ENCODE measurements at places on chromosomes 12 and 14.

GRCh38 chr12:90543841-90544240 lies 411.1 kb downstream of the CCER1 start:
- peak; percentile 2 for DNase-seq

DNA sequence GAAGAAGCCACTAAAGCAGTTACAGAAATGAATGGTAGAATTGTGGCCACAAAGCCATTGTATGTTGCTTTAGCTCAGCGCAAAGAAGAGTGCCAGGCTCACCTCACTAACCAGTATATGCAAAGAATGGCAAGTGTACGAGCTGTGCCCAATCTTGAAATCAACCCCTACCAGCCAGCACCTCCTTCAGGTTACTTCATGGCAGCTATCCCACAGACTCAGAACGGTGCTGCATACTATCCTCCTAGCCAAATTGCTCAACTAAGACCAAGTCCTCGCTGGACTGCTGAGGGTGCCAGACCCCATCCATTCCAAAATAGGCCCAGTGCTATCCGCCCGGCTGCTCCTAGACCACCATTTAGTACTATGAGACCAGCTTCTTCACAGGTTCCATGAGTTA lies 21.5 kb upstream of the SRGAP1 start:
- DNase-seq = no peak

- DNase-seq = no peak
These were observed 49.3 kb upstream of the TSPAN11 start for GRCh38 chr12:30877105-30877875.

GRCh38 chr12:32947206-32948067 lies 50.9 kb upstream of the PKP2 start:
- DNase-seq = no peak

GRCh38 chr12:1188016-1188415 lies 197.0 kb downstream of the ERC1 start:
- no peak for DNase-seq

DNA sequence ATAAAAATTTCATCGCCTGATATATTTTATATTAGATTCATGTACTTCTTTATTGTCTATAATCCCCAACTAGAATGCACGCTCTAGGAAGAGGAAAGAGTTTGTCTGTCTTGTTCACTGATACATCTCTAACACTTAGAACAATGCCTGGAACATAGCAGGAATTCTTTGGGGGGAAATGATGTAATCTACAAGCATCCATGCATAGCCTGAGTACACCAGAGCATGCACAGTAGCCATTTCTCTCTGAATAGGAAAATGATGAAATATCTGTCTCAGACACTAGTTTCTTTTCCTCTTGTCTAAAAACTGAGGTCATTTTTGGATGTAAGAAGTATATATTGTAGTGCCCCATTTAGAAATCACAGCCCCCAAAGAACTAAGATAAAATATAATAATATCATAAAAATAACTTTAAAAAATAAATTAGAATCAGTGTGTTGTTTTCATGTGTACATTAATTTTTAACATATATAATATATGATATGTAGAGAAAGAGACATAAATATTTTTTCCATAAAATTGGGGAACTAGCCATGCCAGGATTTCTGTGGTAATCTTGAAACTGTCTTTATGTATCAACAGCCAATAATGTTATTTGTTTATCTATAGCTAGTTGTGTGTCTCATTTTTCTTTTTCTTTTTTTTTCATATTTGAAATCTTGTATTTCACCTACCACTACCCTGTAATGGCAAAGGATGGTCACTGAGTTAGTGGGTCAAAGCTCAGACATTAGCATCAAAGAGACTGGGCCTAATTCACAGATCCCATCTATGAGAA lies 155.6 kb upstream of the TMCC3 start:
- DNase-seq = peak; percentile 85

- no peak for DNase-seq
These were observed 27.5 kb upstream of the DENND5B start for GRCh38 chr12:31618228-31619025.

DNA sequence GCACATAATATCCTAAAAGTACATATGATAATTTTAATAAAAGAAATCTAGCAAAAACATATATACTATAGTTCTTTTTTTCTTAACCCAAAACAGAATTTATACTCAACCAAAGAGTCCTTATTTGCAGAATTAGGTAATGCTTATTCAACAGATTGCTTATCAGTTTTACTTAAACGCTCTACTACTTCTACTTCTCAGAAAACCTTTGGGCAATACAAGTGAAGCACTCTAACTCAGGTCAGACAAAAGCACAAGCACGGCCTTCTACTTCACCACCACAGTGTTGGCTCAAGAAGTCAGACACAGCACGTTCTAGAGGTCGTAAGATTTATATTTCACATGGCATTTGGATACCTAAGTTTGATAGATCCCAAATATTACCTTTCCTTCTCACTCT lies 29.2 kb downstream of the DICER1 start:
- no peak for DNase-seq

- DNase-seq = no peak
These were observed 118.3 kb upstream of the TMTC1 start for GRCh38 chr12:29902043-29902442.

DNA sequence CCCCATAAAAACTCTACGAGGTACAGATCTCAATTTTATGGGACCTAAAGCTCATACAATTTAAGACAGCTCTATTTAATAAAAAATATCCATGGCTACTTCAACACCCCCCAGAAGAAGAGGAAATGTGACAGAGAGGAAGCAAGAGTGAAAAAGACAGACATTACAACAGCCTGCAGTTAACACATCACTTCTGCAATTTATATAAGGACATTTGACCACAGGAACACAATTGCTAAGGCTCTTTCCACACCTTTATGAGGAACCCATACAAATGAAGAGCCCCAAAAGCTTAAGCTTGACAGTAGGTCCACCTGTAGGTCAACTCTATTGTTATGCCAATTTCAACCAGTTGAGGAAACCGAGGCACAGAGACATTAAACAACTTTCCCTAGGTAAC lies 5.6 kb downstream of the OR10P1 start:
- DNase-seq = no peak

GRCh38 chr14:49677643-49678042 lies 10.4 kb downstream of the POLE2 start:
- no peak for DNase-seq

DNA sequence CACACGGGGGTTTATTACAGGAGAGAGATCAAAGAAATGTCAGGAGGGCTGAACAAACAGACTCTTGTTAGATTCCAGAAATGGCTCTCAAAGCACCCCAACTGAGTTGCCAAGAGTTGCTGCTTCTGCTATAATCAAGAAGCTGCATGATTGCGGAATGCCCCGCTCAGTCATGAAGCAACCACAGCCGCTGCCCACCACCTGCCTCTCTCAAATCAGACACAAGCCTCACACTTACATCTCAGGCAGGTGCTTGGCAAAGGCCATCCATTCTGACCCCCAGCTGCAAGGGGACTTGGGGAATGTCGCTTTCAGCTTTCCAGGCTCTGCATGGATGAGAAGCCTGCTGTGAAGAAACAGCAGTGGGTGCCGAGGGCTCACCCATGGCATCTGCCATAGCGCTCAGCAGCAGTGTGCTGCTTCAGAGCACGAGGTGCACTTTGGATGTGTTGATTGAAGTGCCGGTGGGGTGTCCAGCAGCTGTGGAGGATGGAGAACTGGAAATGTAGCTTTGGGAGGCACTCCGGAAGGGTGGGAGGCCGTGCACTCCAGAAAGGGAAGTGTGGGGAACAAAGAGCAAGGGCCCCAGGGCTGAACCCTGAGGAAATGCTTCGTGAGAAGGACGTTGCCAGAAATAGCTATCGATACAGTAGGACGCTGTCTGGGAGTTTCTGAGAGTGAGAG lies 37.7 kb downstream of the LRRC74A start:
- no peak for DNase-seq

GRCh38 chr14:76752744-76753143 lies 8.5 kb upstream of the VASH1 start:
- DNase-seq = no peak

- no peak for DNase-seq
These were observed 347.2 kb upstream of the DCN start for GRCh38 chr12:91529829-91530228.

- DNase-seq = no peak
These were observed 544.0 kb downstream of the CCER1 start for GRCh38 chr12:90410962-90411361.

DNA sequence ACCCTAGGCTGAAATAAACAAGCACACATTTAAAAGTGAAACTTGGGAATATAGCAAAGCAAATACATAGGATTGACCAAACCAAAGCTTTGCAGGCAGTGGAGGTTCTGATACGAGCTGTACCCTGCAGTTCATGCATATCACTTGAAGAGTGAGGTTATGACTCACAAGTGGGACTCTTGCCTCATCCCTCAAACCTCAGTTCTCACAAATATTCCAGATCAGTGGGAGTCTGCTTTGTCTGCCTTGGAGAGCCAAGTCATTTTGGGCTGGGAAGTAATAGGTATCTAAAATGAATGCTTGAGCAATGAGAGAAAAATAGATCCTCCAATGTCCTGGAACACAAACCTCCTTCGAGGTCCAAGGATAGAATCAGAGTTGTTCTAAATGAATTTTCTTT lies 116.4 kb downstream of the LRIG3 start:
- DNase-seq = peak; percentile 90

DNA sequence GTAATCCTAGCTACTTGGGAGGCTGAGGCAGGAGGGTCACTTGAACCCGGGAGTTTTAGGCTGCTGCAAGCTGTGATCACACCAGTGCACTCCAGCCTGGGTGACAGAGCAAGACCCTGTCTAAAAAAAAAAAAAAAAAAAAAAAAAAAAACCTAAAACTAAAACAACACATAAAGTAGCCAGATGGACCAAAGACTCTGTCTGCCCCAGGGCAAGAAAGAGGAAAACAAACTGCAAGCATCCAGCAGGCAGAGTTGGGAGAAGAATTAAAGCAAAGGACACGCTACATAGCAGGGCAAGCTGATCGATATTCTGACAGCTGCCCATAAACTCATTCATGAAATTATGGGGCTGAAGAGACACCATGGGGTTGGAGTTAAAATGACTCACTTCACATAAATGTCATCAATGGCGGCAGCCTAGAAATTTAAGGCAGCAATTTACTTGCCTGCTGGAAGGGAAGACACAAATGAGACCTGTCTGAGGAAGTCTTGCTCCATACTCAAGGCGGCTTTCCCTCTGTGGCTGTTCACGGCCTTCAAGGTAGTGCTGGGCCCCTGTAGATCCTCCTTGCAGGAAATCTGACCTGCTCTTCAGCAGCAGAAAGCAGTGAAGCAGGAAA lies 259.1 kb upstream of the FKBP4 start:
- DNase-seq = peak; percentile 57

GRCh38 chr12:15650399-15651128 lies 138.6 kb downstream of the EPS8 start:
- peak; percentile 15 for DNase-seq

- no peak for DNase-seq
These were observed 678.9 kb upstream of the LMO3 start for GRCh38 chr12:17284873-17285272.

GRCh38 chr14:97517566-97518234 lies 720.5 kb downstream of the VRK1 start:
- DNase-seq = no peak

GRCh38 chr14:92638904-92639303 lies 109.5 kb downstream of the LGMN start:
- DNase-seq = no peak

DNA sequence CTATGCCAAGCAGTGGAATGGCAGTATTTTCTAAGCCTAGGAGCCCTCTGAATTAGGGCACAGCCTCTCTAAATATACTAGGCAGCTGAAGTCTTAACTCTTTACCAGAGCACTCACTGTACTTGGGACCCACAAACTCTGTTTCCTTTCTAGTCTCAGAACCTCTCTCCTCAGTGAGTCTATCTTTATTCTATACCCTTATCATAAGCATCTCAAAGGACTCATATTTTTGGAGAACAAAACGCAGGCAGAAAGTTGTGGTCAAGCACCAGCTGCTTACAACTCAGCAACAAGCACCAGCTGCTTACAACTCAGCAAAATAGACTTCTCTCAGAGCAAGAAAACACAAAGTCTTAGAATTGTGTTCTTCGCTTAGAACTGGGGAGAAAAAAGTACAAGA lies 993 bp downstream of the CCDC196 start:
- DNase-seq = no peak

GRCh38 chr12:102009796-102010195 lies 52.0 kb downstream of the WASHC3 start:
- DNase-seq = no peak

DNA sequence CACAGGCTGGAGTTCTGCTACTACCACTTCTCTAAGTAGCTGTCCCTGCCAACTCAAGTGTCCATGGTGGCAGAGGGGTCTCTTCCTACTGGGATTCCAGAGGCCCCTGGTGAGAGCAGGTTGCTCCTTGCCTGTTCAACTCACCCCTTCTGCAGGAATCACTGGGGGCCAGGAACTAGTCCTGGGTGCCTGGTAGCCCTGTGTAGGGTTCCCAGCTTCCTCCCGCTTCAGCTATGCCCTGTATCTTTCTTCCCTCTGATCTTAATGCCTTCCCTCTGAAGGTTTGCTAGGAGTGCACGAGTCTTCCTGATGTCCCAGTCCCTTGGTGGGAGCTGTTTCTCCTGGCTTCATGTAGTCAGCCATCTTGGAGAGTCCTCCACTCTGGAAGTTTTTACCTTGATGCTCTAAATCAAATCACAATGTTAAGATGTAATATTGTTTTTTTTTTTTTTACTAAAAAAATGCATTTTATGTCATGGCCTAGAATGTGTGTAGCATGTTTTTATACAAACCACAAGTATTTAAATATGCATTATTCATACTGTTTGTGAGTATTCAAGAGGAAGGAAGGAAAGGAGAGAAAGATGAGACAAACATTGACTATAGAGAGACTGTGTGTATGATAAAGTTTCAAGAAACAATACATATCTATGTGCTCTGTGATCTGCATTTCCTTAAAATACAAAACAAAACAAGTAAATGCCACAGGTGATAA lies 54.7 kb downstream of the FRS2 start:
- DNase-seq = peak; percentile 60

- peak; percentile 95 for DNase-seq
These were observed 14.5 kb upstream of the IL22 start for GRCh38 chr12:68267892-68268396.

DNA sequence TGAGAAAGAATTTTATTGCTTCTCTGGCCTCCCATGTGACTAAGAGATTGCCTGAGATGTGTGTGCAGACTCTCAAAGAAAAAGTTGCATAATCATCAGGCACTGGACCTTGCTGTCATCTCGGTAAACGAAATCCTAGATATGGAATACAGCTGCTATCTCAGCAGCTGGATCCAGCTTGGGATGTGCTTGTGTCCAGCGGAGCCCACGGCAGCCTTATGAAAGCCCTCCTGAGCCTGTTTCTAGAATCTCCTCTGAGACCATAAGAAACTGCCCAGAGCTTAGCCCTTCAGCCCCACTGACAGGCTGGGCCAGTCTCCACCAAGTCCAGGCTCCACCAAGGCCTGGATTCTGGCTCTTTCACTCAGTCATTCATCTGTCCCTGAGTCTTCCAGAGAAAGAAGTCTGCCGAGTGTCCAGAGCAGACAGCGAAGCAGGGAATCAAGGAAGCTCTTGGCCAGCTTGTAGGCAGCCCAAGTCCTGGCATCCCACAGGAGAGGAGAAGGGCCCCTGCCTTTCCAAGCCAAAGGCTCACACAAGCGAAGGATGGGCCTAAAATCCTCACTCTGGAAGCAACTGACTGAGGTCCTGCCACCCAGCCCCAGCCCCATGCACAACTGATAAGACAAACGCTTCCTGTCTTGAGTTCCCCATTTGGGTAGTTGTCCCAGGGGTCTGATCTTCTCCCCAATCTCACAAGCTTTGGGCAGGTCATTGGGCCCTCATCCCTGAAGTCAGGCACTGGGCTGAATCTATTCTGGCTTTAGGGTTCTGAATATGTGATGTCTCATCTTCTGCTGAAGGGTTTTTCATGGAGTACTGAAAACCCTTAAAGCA lies 97.8 kb downstream of the SEC23A start:
- no peak for DNase-seq

GRCh38 chr12:51270951-51271518 lies 820 bp upstream of the SMAGP start:
- peak; percentile 91 for DNase-seq

- DNase-seq = no peak
These were observed 3.8 kb upstream of the ACADS start for GRCh38 chr12:120721866-120722265.
